Stimulated activated CD4-positive, alpha-beta T cell treated with anti-CD3 and anti-CD28 coated beads, Interleukin-1b, Interleukin-23, amount 100 ng/mL, for 1 hour (primary cell): ENCODE measurements at places on chromosomes 12 and 14.

DNA sequence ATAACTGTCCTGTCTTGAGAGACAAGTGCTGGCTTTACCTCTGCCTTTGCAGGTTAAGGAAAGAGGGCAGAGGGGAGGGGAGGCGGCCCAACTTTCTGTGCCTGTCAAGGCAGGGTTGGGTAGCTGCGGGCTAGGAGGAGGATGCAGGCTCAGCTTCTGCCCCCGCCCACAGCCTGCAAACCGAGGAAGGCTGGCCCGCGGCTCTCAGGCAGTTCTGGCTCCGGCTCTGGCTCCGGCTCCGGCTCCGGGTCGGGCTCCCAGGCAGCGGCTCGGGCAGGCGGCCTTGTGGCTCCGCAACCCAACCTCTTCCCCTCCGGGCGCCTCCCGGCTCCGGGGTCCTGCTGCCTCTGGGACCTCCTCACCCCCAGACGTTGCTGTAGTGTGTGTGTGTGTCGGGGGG, 92.9 kb downstream of the TMEM30B start:
- no peak for DNase-seq

DNA sequence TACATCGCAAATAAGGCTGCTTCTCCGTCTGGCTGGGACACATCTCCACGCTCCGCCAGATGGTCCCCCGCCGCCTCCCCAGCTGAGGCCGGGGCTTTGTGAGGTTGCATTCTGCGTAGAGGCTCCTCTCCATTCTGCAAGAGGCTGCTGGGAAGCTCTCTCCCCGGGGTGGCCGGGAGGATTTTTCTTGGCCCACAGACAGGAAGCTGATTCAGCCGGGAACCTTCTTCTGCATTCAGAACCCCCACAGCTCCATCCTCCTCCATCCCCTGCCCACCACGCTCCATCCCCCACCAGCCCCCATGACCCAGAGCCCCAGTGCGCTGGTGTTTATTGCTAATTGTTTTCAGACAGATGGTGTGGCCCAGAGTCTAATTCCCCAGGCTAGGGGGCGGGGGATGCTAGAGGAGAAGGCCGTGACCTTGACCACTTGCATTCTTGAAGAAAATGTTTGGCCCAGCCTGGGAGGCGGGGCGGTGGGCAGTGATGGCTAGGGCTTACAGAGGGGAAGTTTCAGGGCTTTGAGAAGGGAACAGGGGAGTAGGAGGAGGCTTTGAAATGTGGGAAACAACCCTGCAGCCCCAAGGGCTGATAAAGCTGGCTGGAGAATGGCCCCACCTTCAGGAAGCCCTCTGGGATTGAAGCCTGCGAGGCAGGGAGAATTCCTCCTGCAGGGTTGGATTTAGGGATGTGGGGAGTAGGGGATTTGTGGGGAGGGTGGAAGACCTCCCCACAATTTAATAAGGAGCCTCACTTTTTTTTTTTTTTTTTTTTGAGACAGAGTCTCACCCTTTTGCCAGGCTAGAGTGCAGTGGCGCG, 88.5 kb upstream of the NCOR2 start:
- no peak for DNase-seq

- no peak for DNase-seq
Observed at GRCh38 chr12:125114365-125115141, 49.3 kb downstream of the AACS start.

GRCh38 chr12:9776781-9777180, 16.1 kb upstream of the CD69 start:
- no peak for DNase-seq

DNA sequence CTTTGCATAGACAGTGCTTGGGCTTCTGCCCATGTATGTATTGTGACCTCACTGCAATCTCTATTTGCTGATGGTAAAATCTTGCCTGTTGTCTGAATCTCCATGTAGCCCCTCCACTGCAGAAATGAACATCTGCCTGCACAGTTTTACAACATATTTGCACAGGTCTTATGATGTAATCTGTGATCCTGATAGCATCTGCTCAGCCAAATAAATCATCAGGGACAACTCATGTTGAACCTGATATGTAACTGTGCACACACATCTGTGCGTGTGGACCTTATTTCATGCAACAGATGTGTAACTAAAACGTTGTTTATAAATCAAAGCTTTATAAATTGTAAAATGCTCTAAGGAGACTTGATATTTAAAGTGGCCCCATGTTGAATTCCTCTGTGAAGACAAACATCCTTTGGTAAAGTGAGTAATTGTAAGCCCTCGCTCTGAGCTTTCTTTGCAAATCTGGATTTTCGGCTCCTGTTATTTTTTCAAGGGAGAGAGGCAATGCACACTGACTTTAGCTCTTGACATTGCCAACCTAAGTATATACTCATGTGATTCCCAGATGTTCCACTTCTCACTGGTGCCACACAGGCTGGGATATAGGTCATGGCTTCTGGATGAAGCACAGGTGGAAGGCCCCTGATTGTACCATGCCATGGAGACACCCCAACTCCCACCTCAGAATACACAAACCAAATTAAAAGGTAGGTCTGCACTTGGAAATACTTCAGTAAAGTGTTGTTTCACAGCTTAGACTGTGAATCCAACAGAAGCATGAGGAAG, 371.3 kb downstream of the GRIN2B start:
- no peak for DNase-seq

- DNase-seq, result no peak
Observed at GRCh38 chr12:118958520-118958919, 22.8 kb upstream of the SRRM4 start.

DNA sequence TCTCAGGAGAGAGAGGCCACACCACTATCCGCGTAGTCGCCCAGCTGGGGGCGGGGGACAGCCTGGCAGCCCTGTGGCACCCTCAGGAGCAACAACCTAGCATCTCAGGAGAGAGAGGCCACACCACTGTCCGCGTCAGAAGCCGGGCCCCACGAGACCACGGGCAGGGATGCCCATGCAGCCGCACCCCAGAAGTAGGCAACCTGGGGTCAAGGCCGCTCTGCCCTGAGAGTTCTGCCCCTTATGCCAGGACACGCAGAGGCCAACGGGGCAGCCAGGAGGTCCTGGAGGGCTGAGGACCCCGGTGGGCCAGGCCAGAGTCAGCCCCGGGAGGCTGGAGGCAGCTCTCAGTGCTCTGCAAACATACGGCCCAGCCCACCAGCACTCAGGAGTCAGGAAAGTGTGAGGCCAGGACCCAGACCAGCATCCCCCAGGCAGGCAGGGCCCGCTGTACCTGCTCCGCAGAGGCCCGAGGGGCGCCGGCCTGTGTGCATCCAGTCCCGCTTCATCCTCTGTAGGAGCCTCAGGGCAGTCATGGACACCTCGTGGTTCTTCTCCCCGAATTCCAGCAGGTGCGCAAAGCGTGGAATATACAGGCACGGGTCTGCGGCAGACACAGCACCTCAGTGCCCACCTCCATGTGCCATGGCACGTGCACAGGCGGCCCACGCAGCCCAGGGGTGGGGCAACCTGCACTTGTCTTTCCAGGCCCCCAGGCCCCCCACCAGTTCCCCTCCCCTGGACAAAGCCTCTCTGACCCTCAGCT, 7.3 kb upstream of the BTBD6 start:
- DNase-seq, result no peak

- no peak for DNase-seq
Observed at GRCh38 chr12:112973818-112974231, 4.5 kb upstream of the OAS2 start.

GRCh38 chr14:103867020-103867419, 19.6 kb upstream of the PPP1R13B start:
- DNase-seq, result no peak

DNA sequence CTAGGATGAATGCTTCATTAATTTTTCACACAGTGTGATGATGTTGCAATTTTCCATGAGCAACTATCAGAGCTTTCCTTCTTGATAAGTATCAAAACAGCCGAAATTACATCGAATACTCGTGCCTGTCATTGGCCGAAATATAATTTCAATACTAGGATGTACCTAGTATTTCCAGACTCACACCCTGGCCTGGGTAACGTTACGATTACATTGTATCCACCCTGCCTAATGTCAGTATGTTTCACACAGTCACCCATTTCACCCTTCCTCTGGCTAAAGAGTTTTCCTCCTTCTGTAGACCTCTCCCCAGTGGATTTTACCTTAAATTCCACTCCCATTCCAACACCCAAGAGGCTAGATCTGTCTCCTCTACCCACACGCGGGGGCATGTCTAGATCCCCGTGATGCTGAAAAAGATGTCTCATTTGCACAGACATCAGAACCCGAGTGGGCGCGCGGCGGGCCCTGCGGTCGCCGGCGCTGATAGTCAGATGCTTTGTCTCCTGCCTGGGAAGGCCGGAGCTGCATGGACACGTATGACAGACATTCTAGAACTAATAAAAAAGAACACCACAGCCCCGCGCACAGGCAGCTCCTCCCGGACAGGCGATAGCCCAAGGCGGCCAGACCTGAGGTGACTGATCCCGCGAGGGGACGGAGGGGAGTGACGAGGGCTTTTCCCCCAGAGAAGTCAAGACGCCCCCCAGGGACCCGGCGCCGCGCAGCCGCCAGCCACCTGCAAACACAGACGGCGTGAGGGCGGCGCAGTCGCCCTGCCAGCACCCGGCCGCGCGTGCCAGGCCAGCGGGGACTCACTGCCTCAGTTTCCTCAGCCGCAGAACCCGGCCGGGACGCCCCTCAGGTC, 723 bp downstream of the KIF21A start:
- DNase-seq, result peak; percentile 19

- DNase-seq, result no peak
Observed at GRCh38 chr12:54273981-54274380, 5.9 kb downstream of the CBX5 start.

- DNase-seq, result no peak
Observed at GRCh38 chr12:18439541-18439940, 178.2 kb downstream of the PIK3C2G start.
